ENCODE measurements at places on chromosomes 6 and 20. TPM values are rescaled to one million over a fixed set of nuclear protein-coding genes. Genes with fewer than 3 reads are reported as not detected.

The GGTLC1 gene
- not detected for total RNA-seq

- no peak for DNase-seq
Measured at GRCh38 chr6:107943626-107944439, 14.2 kb downstream of the SEC63 start.

- DNase-seq = no peak
Measured at GRCh38 chr20:19079536-19080299, 132.7 kb upstream of the SLC24A3 start.

GRCh38 chr20:43558412-43559146, at the start of gene SGK2:
Gene SGK2 (plus strand): TSS chr20:43559027. CDS start chr20:43566496, 7,469 bp downstream.
- DNase-seq = peak; percentile 47

The TRIM31 gene
- not detected for total RNA-seq

GRCh38 chr6:29813809-29814208, 13.8 kb upstream of the HLA-G start:
- no peak for DNase-seq

DNA sequence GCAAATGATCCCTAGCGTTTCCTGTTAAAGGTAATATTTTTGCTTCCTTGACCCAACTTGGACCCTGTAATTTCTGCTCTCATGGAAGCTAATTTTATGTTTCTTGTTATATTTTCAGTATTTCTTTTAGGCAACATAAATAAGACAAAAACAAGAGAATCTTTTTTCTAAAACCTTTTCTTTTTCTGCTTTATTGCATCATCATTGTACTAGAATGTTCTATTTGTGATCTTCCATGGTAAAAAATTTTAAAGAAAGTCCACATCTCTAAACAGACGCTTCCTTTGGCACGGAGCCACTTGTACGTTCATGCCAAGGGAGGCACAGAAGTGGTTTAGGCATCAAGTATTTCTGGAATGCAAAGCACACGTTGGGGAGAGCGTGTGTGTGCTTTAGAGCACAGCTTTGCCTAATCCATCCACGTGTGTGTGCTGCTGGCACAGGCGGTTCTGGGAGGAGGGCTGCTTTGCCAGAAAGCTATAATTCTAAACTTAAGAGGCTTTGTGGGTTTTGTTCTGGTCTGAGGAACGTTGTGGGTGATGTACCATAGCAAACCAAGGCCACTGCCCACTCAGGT, 98.3 kb downstream of the SASH1 start:
- DNase-seq = no peak

GRCh38 chr6:137700161-137700560, 166.9 kb upstream of the TNFAIP3 start:
- no peak for DNase-seq

DNA sequence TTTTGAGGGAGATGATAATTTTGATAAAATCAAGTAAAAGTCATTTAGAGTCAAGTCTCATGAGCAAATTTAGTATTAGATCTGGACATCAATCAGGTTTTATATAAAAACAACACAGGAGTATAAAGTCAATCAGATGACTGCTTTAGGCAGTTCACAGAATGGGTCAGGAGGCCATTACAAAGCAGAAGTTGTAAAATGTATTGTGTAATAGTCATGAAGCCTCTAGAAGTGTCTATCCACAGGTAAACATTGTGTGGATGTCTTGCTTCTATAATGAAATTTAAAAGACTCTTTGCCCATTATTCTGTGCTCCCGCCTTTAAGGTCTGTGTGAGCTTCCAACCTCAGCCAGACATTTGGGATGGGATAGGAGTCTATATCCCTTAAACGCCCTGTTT, 28.8 kb downstream of the MAP7 start:
- no peak for DNase-seq

DNA sequence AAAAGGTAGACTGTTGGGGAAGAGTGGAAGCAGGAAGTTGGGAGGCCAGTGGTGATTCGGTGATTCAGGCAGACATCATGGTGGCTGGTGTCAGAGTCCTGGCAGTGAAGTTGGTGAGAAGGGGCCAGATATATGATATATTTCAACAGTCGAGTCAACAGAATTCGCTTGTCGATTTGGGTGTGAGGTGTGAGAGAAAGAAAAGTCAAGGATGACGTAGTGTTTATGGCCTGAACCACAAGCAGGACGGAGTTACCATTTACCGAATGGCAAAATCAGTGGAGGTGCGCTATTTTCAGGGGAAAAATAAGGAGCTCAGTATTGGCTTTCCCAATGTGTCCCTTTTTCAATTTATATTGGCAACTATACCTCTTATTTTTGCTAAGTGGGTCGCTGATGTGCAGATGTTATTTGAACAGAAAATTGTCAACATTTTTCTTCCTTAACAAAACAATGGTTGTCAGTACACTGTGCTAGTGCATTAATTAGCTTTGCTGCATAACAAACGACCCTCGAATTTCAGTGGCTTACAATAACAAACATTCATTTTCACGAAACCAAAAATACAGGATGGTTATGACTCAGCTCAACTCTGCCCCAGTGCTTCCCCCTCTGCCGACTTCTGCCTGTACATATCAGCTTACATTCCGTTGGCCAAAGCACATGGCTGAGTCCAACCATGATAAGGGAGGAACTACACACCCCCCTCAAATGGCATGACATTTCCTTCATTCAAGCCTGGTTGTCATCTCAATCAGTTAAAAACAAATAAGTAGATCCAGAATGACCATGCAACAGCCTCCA, 255.0 kb upstream of the ZFP64 start:
- no peak for DNase-seq

GRCh38 chr6:117346142-117346930, 79.4 kb downstream of the ROS1 start:
- no peak for DNase-seq

GRCh38 chr6:36235309-36235708, 34.6 kb upstream of the PNPLA1 start:
- no peak for DNase-seq

The TSBP1 gene
- total RNA-seq = not detected

DNA sequence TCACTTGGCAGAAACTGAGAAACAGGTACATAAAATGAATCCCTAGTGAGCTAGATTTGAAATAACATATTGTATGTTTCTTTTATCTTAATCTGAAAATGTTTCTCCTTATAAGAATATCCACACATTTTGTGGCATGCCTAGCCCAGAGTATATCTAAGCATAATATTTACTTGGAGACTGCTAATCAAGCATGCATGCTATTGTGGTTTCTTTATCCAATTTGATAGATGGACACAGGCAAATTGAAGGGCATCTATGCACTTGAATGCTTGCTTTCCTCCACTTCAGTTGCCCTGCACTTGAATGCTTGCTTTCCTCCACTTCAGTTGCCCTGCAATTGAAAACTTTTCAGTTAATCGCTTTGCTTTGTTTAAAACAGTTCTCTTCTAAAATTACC, 729.8 kb downstream of the TBC1D32 start:
- DNase-seq = no peak

The OXT gene
- not detected for total RNA-seq

- DNase-seq = no peak
Measured at GRCh38 chr6:4950836-4951533, 52.9 kb downstream of the RPP40 start.

GRCh38 chr20:5401277-5401875, 84.6 kb upstream of the PROKR2 start:
- no peak for DNase-seq

The OR2J3 gene
- not detected for total RNA-seq

- no peak for DNase-seq
Measured at GRCh38 chr6:90118581-90118980, 178.1 kb downstream of the BACH2 start.

- DNase-seq = no peak
Measured at GRCh38 chr6:45916692-45917091, 99.0 kb downstream of the CLIC5 start.

DNA sequence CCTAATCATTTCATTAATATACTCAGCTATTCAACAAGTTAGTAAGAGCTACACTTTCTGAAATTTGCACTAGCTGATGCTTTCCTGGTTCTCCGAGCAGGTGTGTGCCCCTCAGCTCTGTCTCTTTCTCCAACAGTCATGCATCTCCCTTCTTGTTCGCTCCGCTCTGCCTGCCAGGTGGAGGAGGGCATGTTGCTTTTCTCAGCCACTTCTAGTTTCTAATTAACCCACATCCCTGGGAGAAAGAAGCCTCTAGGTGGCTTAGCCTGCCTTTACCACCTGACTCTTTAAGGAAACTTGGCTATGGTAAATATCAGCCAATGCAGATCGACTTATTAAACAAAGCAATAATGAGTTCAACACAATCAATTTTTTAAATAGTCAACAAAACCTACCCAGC, 34.2 kb downstream of the LRFN2 start:
- peak; percentile 24 for DNase-seq

GRCh38 chr6:157798851-157799250, 24.2 kb upstream of the SNX9 start:
- DNase-seq = no peak

GRCh38 chr20:50226093-50226974, 35.7 kb downstream of the CEBPB start:
- DNase-seq = no peak

DNA sequence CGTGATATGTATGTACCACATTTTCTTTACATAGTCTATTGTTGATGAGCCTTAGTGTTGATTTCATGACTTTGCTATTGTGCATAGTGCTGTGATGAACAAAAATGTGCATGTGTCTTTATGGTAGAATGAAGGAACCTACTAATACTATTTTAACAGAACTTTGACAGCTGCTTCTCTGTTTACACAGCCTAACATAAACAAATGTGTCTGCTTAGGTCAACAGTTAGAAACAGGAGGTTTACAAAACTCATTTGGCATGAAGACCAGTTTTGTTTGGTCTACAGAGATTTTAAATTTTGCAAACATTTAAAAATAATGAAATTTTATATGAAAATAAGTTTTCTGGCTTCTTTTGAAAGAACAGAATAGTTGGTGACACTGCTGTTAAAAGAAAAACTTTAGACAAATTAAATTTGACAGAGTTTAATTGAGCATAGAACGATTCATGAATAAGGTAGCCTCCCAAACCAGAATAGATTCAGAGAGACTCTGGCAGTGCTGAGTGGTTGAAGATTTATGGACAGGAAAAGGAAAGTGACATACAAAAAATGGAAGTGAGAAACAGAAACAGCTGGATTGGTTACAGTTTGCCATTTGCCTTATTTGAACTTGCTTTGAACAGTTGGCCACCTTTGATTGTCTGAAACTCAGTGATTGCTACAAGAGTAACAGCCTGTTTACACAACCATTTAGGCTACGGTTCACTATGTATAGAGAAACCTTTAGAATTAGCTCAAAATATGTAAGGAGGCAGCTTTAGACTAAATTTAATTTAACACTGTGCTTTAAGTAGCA, 715.8 kb upstream of the HS3ST5 start:
- no peak for DNase-seq

- DNase-seq = no peak
Measured at GRCh38 chr6:47138046-47138445, 95.9 kb upstream of the ADGRF1 start.

The OR2B6 gene
- total RNA-seq = not detected

The ZMYND8 gene
- 30.3 TPM for total RNA-seq

The SCUBE3 gene
- total RNA-seq = 0.37 TPM

The FAM184A gene
- total RNA-seq = 1.0 TPM

- DNase-seq = no peak
Measured at GRCh38 chr6:34237316-34237721, 646 bp downstream of the HMGA1 start.

- DNase-seq = peak; percentile 94
Measured at GRCh38 chr6:41071501-41071922, 644 bp downstream of the OARD1 start.

- no peak for DNase-seq
Measured at GRCh38 chr20:10642856-10643559, 30.8 kb downstream of the JAG1 start.

All from spleen (tissue), 13 donors.